Renal cortical epithelial cell (primary cell): ENCODE measurements at places on chromosomes 2 and 18. TPM values are rescaled to one million over a fixed set of nuclear protein-coding genes. Genes with fewer than 3 reads are reported as not detected.
A peak's percentile ranks its signal among the peaks of the same experiment; 100 is the strongest.

DNA sequence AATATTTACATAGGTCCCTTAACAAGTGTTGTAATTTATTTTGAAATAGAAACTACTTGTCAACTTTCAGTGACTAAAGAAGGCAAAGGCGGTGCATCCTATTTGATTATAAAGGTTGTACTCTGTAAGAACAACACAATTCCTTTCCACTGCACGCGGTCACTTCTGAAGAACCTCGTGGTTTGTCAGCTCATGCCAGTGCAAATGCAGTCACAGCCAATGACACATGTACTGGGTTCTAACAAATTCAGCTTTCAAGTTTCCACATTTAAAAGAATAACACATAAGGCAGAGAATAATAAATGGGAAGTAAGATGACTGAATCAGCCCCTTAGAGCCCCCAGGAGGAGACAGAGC, 39.7 kb downstream of the CYB5A start:
- peak; percentile 63 for DNase-seq

DNA sequence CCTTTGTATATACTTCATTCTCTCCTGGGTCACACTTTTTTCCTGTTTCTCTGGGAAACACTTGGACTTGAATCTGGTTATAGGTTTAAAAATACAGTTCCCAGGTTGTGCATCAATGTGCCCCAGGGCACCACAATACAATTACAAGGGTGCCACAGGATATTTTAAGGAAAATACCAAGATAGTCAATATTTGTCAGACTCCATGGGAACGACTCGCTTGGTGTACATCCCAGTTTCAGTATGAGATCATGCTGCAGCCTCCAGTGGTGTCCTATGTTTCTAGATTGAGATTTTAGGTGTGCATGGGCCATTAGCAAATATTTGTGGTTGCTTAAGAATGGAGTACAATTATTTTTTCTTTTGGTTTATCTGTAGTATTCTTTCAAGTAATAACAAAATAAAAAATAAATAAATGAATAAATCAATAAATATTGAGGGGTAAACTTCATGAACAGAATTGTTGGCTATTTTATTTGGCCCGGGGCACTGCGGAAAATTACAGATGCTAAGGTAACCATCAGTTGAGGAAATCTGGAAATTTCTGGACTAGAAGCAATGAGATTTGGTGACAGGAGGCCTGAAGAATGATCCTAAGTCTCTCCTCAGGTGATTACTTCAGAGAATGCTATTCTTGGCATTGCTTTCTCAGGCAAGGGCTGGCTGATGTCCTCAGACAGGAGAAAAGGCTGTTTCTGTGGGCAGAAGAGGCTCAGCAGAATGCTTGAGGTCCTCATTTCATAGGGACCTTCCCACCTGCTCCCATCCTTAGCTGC, 649.3 kb upstream of the SOX11 start:
- DNase-seq, result no peak

The LPIN1 gene
- 33.8 and 39.9 TPM in 2 replicates for total RNA-seq

The SRD5A2 gene
- total RNA-seq, result 0.20 TPM in 1 of 2 replicates, not detected in the other

GRCh38 chr2:224039080-224039769, at the start of gene SERPINE2:
Gene SERPINE2 (minus strand): TSS chr2:224039286. CDS start chr2:224001900, 37,386 bp downstream.
- peak; percentile 46 for DNase-seq

DNA sequence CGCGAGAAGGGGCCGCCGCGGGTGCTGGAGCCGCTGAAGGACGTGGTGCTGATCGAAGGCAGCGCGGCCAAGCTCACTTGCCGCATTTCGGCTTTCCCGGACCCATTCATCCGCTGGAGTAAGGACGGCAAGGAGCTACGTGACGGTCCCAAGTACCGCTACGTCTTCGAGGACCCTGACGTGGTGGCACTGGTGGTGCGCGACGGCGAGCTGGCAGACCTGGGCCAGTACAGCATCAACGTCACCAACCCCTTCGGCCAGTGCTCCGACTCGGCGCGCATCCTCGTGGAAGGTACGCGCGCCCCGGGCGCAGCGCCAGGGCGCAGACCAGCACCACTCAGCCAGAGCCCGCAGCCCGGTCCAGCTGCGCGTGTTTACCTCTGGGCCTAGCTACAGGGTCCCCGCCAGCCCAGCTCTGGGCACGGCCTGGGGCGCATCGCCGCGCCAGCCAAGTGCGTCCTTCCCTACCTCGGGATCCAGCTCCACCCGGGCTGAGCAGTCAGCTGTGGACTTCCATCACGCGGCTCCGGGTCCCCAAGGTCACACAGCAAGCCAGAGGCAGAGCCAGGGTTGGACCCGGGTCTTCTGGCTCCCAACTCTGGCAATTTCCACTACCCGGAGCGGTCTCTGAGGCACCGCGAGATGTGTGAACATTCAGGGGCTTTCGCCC, 1.7 kb upstream of the GMPPA start:
- no peak for DNase-seq

The ERLEC1 gene
- 97.9 and 109 TPM in 2 replicates for total RNA-seq

The VWA3B gene
- not detected in 2 replicates for total RNA-seq

- no peak for DNase-seq
These were observed 216.0 kb downstream of the ACKR3 start for GRCh38 chr2:236785611-236786057.

DNA sequence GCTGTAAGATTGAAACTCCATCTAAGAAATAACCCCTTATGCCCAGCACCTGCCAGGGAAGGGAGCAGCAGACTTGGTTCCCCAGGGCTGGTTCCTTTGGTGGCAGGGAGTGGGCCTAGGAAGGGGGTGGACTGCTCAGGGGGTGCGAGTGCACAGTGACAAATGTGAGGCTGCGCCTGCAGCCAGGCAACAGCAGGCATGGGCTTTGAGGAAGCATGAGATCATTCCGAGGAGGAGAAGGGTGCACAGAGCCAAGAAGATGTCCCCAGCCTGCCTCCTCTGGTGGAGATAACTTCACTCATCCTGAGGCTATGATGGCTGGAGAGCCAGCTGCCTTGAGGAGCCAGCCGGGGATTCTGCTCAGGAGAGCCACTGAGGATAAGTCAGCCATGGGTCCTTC, 158.0 kb downstream of the CAPN13 start:
- DNase-seq, result no peak

- no peak for DNase-seq
These were observed 5.8 kb upstream of the PIEZO2 start for GRCh38 chr18:11155034-11155759.
